ENCODE measurements at places on chromosomes 11 and 22.

GRCh38 chr11:108508653-108509593 lies 10.7 kb upstream of the POGLUT3 start:
- no peak for DNase-seq

DNA sequence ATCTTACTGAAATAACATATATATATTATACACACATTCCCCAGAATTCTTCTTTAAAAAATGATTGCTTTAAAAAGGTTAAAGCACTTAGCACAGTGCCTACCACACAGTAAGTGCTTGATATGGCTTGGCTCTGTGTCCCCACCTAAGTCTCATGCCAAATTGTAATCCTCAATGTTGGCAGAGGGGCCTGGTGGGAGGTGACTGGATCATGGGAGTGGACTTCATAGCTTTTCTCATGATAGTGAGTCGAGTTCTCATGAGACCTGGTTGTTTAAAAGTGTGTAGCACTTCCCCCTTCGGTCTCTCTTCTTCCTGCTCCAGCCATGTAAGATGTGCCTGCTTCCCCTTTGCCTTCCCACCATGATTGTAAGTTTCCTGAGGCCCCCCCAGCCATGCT lies 6.2 kb downstream of the CRYAB start:
- DNase-seq, result no peak

- DNase-seq, result no peak
These were observed 43.0 kb downstream of the OSBPL5 start for GRCh38 chr11:3121931-3122774.

GRCh38 chr11:44823006-44823405 lies 96.2 kb downstream of the TSPAN18 start:
- DNase-seq, result peak; percentile 4

DNA sequence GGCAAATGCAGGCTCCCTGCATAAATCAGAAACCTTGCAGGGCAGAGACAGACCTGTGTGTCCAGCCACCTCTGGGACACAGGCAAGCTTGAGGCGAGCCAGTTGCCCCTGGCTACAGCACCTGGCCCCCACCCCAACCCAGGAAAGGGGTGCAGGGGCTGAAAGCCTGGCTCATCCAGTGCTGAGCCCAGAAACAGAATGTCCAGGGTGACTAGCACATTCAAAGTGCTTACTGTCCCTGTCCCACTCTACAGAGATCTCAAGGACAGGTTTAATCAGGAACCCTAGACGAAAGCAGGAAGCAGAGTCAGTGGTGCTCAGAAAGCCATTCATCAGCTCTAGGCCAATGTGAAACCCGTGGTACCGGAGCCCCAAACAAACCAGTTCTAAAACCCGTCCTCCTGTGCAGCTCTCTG lies 31.9 kb downstream of the PLEKHA7 start:
- DNase-seq, result no peak

DNA sequence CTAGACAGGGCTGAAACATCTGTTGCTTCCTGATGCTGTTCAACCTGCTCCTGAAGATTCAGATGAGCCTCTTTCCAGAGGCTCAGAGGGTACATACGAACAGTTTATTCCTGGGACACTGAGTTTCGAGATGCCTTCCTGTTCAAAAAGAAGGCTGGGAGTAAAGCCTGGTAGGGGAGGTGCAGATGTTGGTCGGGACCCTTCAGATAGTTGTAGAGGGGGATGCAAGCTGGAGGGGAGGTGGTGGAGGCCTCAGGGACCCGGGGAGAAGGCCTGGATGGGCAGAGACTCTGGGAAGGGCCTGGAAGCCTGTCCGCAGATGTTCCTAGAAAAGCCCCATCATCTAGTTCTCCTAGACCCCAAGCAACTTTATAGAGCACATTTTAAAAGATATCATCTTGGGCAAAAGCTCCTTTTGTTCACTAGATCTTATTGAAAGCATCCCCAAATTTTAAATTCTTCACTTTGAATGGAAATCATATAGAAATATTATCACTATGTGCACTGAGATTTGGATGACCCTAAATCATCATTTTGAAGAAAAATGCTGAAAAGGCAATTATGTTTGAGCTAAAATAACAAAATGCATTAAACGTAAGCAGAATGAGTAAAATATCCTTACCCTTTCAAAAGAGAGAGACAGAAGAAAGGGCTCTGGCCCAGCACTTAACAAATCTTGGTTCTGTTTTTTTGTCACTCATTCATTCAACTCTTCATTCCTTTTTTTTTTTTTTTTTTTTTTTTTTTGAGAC lies 41.2 kb downstream of the RTL6 start:
- no peak for DNase-seq
